GM10248 (cell line): ENCODE measurements at places on chromosomes 11 and 22.

GRCh38 chr22:47129902-47130635 lies 367.6 kb downstream of the TBC1D22A start:
- no peak for DNase-seq

- DNase-seq: no peak
Observed at GRCh38 chr11:62115085-62115694, 8.6 kb upstream of the INCENP start.

GRCh38 chr11:10109806-10110205 lies 184.2 kb downstream of the SBF2 start:
- DNase-seq: no peak

- DNase-seq: no peak
Observed at GRCh38 chr22:36546932-36547331, 18.0 kb upstream of the EIF3D start.

- no peak for DNase-seq
Observed at GRCh38 chr11:127818625-127819024, 768.7 kb downstream of the ETS1 start.
